A549 treated with AZD2906 at 1 μM for 4 hours (cell line): ENCODE measurements at places on chromosomes 7 and 10. TPM values are rescaled to one million over a fixed set of nuclear protein-coding genes. Genes with fewer than 3 reads are reported as not detected.

Gene SPDYE16
- 0.05 to 0.10 TPM in 2 of 5 replicates, not detected in the others for total RNA-seq

Gene PRLHR
- not detected in 5 replicates for total RNA-seq

Gene STAMBPL1
- total RNA-seq = 23.1 to 27.7 TPM (median 25.4 TPM) in 5 replicates

Gene NUPR2
- total RNA-seq = not detected in 5 replicates

Gene C10orf67
- total RNA-seq = 0.05 to 0.19 TPM (median 0.09 TPM) in 4 of 5 replicates, not detected in the other

Gene WNT8B
- 0.03 TPM in 1 of 5 replicates, not detected in the others for total RNA-seq

Gene CARD11
- total RNA-seq = 1.5 to 2.3 TPM (median 2.0 TPM) in 5 replicates

Gene FGL2
- not detected in 5 replicates for total RNA-seq

Gene DDX56
- total RNA-seq = 102 to 126 TPM (median 116 TPM) in 5 replicates
